Thoracic aorta (tissue), 2 donors: ENCODE measurements at places on chromosomes 2 and 18. TPM values are rescaled to one million over a fixed set of nuclear protein-coding genes. Genes with fewer than 3 reads are reported as not detected.

GRCh38 chr2:121665504-121665903, 16.2 kb upstream of the CLASP1 start:
- no peak for DNase-seq

DNA sequence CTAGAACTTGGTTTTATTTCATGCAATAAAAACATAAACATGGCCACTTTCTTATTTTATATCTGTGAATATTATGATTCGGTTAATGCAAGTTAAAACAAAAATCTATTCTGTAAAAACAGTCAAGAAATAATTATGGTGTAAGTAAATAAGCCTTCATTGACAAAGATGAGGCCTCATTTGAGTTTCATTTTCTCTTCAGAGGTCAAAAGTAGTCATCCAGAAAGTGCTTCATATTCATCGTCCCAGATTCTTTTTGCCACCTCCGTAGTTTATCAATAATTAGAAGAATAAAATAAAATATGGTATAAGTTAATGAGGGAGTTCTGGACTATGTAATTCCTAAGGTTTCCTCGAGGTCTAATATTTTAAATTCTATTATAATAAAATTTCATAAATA, 19.4 kb upstream of the HNRNPA3 start:
- no peak for DNase-seq

- no peak for DNase-seq
These were observed 692.9 kb upstream of the HS6ST1 start for GRCh38 chr2:129011466-129012061.

IL36RN gene
- not detected for total RNA-seq

SERTAD2 gene
- 17.9 TPM for total RNA-seq

DNA sequence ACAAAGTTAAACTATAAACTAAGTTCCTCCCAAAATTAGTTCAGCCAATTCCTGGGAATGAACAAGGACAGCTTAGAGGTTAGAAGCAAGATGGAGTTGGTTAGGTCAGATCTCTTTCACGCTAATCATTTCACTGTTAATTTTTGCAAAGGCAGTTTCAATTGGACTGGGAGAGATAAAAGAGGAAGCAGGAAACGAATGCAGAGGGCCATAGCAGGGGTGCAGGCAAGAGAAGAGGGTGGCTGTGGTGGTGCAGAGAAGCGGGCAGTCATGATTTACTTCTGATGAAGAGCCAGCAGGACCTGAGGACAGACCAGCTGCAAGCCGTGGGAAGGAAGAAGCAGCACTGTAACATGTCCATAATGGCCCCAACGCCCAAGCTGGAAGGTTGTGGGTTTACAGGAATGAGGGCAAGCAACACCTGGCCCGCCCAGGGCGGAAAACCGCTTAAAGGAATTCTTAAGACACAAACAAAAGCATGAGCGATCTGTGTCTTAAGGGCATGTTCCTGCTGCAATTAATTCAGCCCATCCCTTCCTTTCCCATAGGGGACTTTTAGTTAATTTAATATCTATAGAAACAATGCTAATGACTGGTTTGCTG, 4.1 kb upstream of the RMP24 start:
- DNase-seq: no peak

- no peak for DNase-seq
These were observed 33.8 kb downstream of the KCNS3 start for GRCh38 chr2:17912266-17912691.

- DNase-seq: no peak
These were observed 224.4 kb upstream of the COPS8 start for GRCh38 chr2:236861196-236861875.

DNA sequence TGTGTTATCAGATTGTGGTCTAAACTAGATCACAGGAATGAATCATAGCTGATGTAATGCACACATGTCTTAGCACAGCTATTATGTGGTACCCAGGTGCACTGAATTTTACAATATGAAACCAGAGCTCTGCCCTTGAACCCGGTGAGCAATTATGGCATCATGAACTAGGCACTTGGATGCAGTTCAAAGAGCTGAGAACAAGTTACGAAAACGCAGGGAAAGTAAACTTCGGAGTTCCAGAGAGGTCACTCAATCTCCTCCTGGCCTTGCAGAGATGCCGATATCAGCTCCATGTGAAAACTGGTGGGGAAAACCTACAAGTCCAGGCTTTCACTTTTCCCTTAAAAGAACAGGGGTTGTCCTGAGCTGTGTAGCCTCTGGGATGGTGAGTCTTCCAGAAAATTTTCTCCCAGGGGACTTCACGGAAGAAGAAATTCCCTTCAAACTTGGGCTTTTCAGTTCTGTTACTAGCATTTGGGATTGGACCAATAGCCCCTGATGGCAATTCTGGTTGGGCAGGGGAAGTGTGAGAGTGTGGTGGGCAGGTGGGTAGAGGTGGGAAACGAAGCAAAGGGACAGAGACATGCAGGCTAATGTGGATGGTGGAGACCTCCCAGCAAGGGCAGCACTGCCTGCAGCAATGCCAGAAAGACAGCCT, 71.1 kb upstream of the SH3BP4 start:
- DNase-seq: no peak

DNA sequence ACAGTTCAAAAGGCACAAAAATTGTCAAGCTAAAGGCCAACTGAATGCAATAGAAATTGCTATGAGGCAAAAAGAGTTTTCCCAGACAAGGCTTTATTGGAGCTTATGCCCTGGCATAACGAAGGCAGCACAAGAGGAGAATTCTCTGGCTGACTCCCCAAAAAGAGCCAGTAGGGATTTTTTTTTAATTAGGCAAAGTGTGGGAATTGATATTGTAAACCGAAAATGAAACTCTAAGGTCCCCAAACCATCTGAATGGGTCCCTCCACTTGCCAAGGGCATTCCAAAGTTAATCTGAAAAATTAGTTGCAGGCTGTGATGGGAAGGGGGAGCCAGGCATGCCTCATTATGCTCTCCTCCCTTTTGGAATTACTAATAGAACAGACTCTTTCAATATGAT, 118.9 kb downstream of the SPOPL start:
- no peak for DNase-seq

DNA sequence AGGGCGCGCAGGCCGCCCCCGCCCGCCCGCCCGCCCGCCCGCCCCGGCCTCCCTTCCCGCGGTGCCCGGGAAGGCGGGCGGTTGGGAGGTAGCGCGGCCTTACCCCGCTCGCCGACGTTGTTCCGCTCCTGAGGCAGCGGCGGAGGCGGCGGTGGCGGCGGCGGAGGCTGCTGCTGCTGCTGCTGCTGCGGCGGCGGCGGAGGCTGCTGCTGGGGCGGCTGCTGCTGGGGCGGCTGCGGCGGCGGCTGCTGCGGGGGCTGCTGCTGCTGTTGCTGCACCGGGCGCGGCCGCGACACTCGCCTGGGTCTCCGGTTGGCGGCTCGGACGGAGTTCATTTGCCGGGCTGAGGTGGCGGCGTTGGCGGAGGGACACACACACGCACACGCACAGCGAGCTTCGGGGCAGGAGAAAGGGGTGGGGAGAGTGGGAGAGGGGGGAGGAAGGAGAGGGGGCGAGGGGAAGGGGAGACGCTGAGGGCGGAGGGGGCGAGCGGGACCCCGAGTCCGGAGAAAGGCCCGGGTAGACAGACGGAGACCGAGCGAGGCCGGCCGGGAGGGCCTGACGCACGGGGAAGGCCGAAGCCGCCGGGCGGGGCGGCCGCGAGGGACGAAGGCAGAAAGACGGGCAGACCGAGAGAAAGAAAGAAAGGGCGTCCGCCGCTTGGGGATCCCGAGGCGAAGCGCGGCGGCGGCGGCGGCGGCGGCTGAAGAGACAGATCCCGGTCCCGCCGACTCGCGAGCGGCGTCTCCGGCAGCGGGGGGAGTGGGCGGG, 727 bp downstream of the FBXO11 start:
- peak; percentile 14 for DNase-seq

DNA sequence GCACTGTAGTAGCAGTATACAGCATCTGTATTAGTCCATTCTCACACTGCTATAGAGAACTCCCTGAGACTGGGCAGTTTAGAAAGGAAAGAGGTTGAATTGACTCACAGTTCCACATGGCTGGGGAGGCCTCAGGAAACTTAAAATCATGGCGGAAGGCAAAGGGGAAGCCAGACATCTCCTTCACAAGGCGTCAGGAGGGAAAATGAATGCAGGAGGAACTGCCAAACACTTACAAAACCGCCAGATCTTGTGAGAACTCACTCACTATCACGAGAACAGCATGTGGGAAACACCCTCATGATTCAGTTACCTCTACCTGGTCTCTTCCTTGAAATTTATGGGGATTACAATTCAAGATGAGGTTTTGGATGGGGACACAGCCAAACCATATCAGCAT, 25.4 kb downstream of the MAP4K4 start:
- DNase-seq: no peak

TRIM43 gene
- not detected for total RNA-seq

ST8SIA3 gene
- total RNA-seq: not detected

CABLES1 gene
- 25.7 TPM for total RNA-seq

UGP2 gene
- 176 TPM for total RNA-seq

FAM228A gene
- total RNA-seq: 0.92 TPM

GRCh38 chr18:76988031-76988826, 144.4 kb downstream of the MBP start:
- DNase-seq: no peak

DNA sequence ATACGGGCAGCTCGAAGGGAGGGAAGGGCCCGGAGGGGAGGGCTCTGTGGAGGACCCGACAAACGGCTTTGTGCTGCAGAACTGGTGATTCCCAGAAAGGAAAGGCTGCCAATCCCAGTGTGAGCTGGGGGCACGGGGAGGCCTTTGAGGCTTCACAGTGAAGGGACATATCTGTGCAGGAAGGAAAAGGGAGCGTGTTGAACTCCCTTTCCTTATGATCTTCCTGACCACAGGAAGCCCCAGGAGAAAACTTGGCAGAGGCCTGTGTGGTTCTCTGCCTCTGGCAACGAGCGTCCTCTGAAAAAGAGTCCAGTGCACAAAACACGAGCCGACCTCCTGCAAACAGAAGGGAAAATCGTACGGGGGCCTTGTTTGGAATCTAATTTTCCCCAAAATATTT, 683.5 kb upstream of the SALL3 start:
- no peak for DNase-seq
